ENCODE measurements at places on chromosomes 6 and 20. TPM values are rescaled to one million over a fixed set of nuclear protein-coding genes. Genes with fewer than 3 reads are reported as not detected.

GRCh38 chr6:66605011-66605410 is 898.0 kb upstream of the EYS start:
- H3K27me3 ChIP-seq, result no peaks in the 10 kb centered on the region
- no peak overlapping the region for H3K27ac ChIP-seq
- H3K36me3 ChIP-seq, result no peaks in the 10 kb centered on the region

- H3K36me3 ChIP-seq, result peaks cover 12% of the 10 kb centered on the region
- no peak for DNase-seq
- H3K27ac ChIP-seq, result no peak overlapping the region
- H3K4me1 ChIP-seq, result peaks cover 10% of the 10 kb centered on the region
Observed at GRCh38 chr20:25204550-25205276, 9.2 kb downstream of the ENTPD6 start.

GRCh38 chr20:652615-653109 is 338 bp downstream of the SRXN1 start:
- peaks cover 13% of the 10 kb centered on the region for H3K36me3 ChIP-seq
- peaks cover 20% of the 10 kb centered on the region for H3K27me3 ChIP-seq
- peak overlapping the region; percentile 67 for H3K27ac ChIP-seq

- no peaks in the 10 kb centered on the region for H3K27me3 ChIP-seq
- DNase-seq, result peak; percentile 71
- no peak overlapping the region for H3K4me3 ChIP-seq
- peaks cover 5% of the 10 kb centered on the region for H3K4me1 ChIP-seq
- no peaks in the 10 kb centered on the region for H3K36me3 ChIP-seq
Observed at GRCh38 chr6:34391786-34392496, 528 bp downstream of the NUDT3 start.

GRCh38 chr6:138545621-138545980 is 46.3 kb upstream of the NHSL1 start:
- no peak overlapping the region for H3K27ac ChIP-seq
- no peak overlapping the region for H3K4me3 ChIP-seq
- peaks cover 22% of the 10 kb centered on the region for H3K27me3 ChIP-seq
- peaks cover 14% of the 10 kb centered on the region for H3K4me1 ChIP-seq
- H3K36me3 ChIP-seq, result no peaks in the 10 kb centered on the region

- H3K27ac ChIP-seq, result no peak overlapping the region
- peaks cover 7% of the 10 kb centered on the region for H3K27me3 ChIP-seq
- H3K4me3 ChIP-seq, result no peak overlapping the region
- no peaks in the 10 kb centered on the region for H3K4me1 ChIP-seq
- H3K36me3 ChIP-seq, result no peaks in the 10 kb centered on the region
Observed at GRCh38 chr20:40646813-40647212, 42.2 kb downstream of the MAFB start.

DNA sequence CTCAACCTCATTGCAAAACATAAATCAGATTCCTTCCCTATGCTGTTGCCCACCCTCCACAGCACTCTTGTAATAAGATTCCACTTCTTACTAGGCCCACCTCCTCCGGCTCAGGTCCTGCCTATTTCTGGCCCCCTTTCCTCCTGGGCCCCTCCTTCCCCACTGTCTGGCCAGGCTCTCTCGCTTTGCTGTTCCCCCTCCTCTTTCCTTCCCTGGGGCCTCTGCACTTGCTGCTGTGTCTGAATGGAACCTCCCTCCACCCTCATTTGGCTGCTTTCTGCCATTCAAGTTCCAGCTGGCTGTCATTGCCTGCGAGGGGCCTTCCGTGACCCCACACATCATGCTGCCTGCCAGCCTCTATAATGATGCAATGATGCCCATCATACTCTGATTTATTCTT is 38.9 kb downstream of the ARHGAP40 start:
- H3K4me3 ChIP-seq, result no peak overlapping the region
- no peak overlapping the region for H3K27ac ChIP-seq
- H3K36me3 ChIP-seq, result no peaks in the 10 kb centered on the region
- H3K4me1 ChIP-seq, result no peaks in the 10 kb centered on the region
- DNase-seq, result no peak

GRCh38 chr20:47543006-47543431 is 41.3 kb downstream of the NCOA3 start:
- no peaks in the 10 kb centered on the region for H3K27me3 ChIP-seq
- H3K4me1 ChIP-seq, result peaks cover 38% of the 10 kb centered on the region
- H3K27ac ChIP-seq, result no peak overlapping the region
- no peak for DNase-seq
- H3K4me3 ChIP-seq, result no peak overlapping the region

DNA sequence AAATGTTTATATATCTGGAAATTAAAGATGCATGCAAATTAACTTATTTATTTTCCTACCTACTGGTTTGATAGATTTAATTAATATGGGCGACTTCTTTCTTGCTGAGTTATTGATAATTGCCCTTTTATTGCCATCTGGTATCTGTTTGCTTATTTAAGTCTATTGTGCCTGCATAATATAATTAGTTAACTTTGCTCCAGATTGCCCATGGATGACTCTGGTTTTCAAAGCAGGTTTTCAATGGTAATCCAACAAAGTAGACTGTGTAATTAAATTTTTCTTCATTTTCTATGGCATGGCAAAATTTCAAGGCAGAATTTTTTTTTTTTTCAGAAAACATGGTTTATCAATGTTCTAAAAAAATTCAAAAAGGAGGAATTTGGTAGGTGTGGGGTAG is 1092.0 kb downstream of the GRIK2 start:
- no peak overlapping the region for H3K4me3 ChIP-seq
- no peaks in the 10 kb centered on the region for H3K36me3 ChIP-seq
- no peaks in the 10 kb centered on the region for H3K27me3 ChIP-seq
- DNase-seq, result no peak
- no peaks in the 10 kb centered on the region for H3K4me1 ChIP-seq
- no peak overlapping the region for H3K27ac ChIP-seq

DNA sequence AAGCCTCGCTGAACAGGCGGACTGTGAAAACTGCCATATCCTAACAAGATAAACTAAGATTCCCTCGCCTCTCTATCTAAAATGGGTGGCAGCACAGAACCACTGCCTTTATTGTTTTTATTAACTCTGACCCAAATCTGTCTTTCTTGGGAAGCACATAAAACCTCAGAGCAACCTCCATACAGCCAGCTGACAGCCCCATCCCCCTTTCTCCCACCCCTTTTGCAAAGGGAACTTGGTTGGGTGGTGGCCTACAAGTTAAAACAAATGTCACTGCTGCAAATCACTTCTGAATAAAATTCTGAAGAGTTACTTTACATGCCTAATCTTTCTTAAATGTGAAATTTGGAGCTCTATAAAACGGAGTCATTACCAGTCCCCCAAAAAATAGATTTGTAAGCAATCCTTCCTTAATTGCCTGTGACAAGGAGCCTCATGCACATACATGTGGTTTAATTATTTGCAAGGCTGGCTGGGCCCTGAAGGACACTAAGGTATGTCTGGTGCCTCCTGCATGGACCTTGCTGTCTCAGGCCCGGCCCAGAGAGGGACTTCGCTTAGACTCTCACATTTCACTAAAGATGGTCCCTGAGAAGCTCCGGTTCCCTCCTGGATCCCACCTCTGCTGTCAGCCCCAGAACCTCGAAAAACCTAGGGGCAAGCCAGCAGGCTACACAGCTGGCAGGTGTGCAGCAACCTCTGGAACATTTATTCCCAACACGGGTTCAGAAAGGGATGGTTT is 21.7 kb downstream of the PXDC1 start:
- no peaks in the 10 kb centered on the region for H3K36me3 ChIP-seq
- H3K4me1 ChIP-seq, result peaks cover 2% of the 10 kb centered on the region
- no peak overlapping the region for H3K27ac ChIP-seq
- DNase-seq, result no peak
- H3K27me3 ChIP-seq, result peaks cover 3% of the 10 kb centered on the region

DNA sequence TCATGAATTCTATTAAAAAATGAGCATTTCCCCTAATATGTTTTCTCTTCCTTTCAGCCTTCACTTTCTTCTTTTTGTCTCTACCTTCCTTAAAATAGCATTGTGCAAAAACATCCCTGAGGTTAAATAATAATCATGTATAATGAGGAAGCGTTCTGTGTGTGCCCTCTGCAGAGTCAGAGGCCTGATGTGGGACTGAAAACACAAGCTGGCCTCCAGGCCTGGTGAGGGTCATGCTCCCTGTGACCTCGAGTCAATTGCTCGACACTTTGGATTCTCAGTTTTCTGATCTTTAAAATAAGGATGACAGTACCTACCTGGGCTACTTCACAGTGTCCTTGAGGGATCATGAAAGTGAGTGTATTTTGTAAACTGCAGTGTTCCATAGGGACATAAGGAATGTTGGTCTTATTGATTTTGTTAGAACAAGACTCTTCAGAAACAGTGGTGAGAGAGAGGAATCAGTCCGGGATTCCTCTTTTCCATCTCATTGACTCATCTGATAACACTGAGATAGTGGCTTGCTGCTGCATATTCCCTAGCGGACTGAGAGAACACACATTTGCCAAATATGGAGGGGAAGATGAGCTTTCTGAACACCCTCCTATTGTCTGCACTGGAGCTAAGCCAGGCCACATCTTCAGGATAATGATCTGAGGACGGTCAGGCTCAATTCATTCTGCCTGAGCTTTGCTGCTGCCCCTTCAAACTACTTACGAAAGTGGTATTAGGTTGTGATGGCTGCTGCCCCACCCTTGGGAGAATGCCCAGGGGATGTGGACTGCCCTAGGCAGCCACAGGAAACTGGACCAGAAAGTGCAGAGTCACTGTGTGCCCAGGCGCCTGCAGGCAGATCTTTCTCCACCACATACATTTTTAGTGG is 39.6 kb upstream of the PDE7B start:
- DNase-seq, result no peak
- H3K4me1 ChIP-seq, result no peaks in the 10 kb centered on the region
- H3K36me3 ChIP-seq, result no peaks in the 10 kb centered on the region
- no peak overlapping the region for H3K4me3 ChIP-seq
- H3K27me3 ChIP-seq, result no peaks in the 10 kb centered on the region

DNA sequence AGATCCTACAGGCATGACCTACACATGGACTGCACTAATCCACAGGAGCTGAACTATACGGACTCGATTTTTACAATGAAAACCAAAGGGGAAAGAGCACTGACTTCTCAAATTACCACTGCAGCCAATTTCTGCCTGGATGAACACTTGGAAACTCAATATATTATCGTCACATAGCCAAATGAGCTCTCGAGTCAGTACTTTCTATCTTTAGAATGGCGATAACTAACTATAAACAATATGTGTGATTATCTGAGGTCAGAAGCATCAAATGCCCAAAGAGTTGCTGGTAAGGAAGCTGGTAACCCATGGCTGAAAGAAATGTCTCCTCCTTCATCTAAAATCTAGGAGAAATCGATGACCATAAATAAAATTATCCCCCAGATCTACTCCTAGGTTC is 86.7 kb downstream of the KIF16B start:
- H3K27me3 ChIP-seq, result no peaks in the 10 kb centered on the region
- no peaks in the 10 kb centered on the region for H3K36me3 ChIP-seq
- H3K4me1 ChIP-seq, result peaks cover 3% of the 10 kb centered on the region
- no peak overlapping the region for H3K27ac ChIP-seq
- no peak for DNase-seq
- H3K4me3 ChIP-seq, result no peak overlapping the region

GRCh38 chr20:43681991-43682410 is 15.1 kb downstream of the MYBL2 start:
- no peak overlapping the region for H3K4me3 ChIP-seq
- DNase-seq, result no peak
- H3K27ac ChIP-seq, result no peak overlapping the region
- H3K4me1 ChIP-seq, result peaks cover 4% of the 10 kb centered on the region
- H3K27me3 ChIP-seq, result no peaks in the 10 kb centered on the region

GRCh38 chr6:119122336-119122735 is 43.9 kb upstream of the FAM184A start:
- H3K27me3 ChIP-seq, result peaks cover 14% of the 10 kb centered on the region
- no peaks in the 10 kb centered on the region for H3K36me3 ChIP-seq
- no peaks in the 10 kb centered on the region for H3K4me1 ChIP-seq
- no peak overlapping the region for H3K4me3 ChIP-seq

- H3K36me3 ChIP-seq, result peaks cover 3% of the 10 kb centered on the region
- DNase-seq, result no peak
- H3K27ac ChIP-seq, result no peak overlapping the region
- H3K4me3 ChIP-seq, result no peak overlapping the region
- H3K4me1 ChIP-seq, result peaks cover 37% of the 10 kb centered on the region
Observed at GRCh38 chr6:27862396-27863066, 49.7 kb downstream of the OR2B2 start.

The POPDC3 gene
- not detected for total RNA-seq

The KCNS1 gene
- total RNA-seq, result 0.11 TPM

The TMEM30A gene
- 61.6 TPM for total RNA-seq

All from activated naive CD8-positive, alpha-beta T cell treated with anti-CD3 and anti-CD28 coated beads, Interleukin-2, amount 10 ng/mL, durations not matched to agents 7 days and 5 days (primary cell).